GM23248 (cell line): ENCODE measurements at places on chromosomes 16 and 17. TPM values are rescaled to one million over a fixed set of nuclear protein-coding genes. Genes with fewer than 3 reads are reported as not detected.

NPB gene
- 2.4 TPM in 2 replicates for total RNA-seq

- DNase-seq = peak; percentile 95
These were observed 28.3 kb downstream of the TTC19 start for GRCh38 chr17:16027708-16028584.

CLEC16A gene
- 12.9 and 21.4 TPM in 2 replicates for total RNA-seq

MLST8 gene
- 58.6 and 62.9 TPM in 2 replicates for total RNA-seq

GRCh38 chr17:39092692-39093230 lies 58.7 kb downstream of the PLXDC1 start:
- no peak for DNase-seq

DNA sequence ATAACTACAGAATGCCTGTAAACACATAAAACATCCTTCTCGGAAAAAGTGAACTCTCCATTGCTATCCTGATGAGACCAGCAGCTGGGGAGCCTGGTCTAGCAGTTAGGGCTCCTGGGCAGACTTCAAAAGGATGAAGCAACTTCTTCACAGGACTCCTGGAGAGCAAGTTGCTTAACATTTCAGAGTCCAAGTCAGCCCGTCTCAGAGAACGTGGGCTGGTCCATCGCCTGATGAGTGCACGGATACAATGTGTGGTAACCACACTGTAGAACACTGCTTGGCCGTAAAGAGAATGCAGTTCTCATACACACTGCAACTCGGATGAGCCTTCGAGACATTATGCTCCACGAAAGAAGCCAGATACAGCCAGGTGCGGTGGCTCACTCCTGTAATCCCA lies 52.7 kb downstream of the TMEM235 start:
- DNase-seq = peak; percentile 65

- DNase-seq = no peak
These were observed 2.9 kb downstream of the UBB start for GRCh38 chr17:16383772-16384287.

SSH2 gene
- 8.3 and 9.7 TPM in 2 replicates for total RNA-seq

TNFRSF13B gene
- total RNA-seq = not detected in 2 replicates

DNA sequence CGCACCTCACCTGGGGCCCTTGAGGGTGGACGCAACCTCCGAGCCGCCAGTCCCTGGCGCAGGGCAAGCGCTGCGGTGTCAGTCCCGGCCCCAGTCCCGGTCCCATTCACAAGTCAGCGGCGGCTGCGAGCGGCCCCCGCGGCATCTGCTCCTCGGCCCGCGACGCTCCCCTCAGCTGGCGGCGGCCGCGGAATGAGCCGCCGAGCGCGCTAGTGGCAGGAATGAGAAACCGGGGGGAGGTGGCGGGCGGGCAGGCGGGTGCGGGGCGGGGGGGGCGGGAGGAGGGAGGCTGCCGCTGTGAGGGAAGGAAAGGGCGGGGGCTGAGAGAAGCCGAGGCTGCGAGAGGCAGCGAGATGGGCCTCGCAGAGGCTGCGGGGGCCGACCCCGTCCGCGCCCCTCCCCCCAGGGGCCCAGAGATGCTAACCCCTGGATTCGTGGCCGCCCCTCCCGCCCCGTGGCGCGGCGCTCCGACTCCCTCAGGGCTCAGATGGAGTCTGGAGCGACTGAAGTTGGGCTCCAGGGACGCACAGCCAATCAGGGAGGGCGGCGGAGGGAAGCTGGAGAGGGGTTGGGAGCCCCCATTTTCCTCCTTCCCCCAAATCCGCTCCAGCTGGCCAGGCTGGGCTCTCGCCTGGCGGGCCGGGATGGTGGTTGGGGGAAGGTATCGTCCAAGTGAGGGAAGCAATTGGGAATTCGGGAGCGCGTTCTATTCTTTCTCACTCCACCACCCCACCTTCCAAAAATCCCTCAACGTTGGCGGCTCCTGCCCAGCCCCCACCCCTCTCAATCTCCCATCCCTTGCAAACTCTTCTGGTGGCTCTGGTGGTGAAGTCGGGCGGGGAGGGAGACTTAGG lies at the start of gene CDH11:
Gene CDH11 (minus strand): TSS at position 194 of the 854 bp plus-strand sequence. CDS start 117,194 bp downstream, outside the sequence.
- peak; percentile 93 for DNase-seq

ABCC6 gene
- not detected in 2 replicates for total RNA-seq

CCL16 gene
- total RNA-seq = not detected in 2 replicates

DNA sequence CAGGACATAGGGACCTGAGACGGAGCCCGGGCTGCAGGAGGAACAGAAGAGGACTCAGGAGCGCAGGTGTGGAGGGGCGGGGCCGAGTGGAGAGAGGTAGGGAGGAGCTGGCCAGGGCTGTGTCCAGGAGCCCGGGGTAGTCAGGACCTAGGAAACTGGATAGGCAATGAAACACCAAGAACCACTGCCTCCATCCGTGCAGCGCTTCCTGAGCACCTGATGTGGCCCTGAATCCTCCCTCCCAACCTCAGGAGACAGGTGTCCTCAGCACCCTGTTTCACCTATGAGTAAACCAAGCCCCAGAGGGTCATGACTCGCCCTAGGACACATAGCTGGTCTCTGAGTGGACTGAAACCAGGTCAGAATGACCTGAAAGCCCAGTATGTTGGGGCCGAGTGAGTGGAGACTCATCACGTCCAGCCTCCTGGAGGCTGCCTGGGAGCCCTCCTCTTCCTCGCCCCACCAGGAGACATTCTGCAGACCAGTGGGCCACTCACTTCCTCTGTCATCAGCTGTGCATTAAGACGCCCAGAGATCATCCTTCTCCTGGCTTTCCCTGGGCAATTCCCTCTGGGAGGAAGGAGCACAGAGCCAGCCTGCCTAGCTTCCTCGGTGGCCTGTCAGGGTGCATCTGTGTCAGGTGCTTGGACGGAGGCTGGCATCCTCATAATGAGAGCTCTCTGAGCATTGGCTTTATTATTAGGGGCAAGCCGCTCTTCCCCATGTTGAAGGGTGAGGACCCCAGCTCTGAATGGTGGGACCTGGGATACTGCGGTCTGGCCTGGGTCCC lies 72.8 kb downstream of the SCNN1B start:
- no peak for DNase-seq

- no peak for DNase-seq
These were observed 60.2 kb downstream of the CMC2 start for GRCh38 chr16:80946481-80946880.

TBC1D3C gene
- total RNA-seq = not detected in 2 replicates

SLFN5 gene
- total RNA-seq = 57.3 and 72.7 TPM in 2 replicates

OTOA gene
- total RNA-seq = not detected in 2 replicates

- DNase-seq = no peak
These were observed 136.9 kb upstream of the FOXF1 start for GRCh38 chr16:86373276-86373901.

ZPBP2 gene
- not detected in 2 replicates for total RNA-seq

GRCh38 chr17:7704601-7705268 lies at the start of gene EFNB3:
Gene EFNB3, plus strand, starts transcription at chr17:7705202. Its CDS starts 397 bp downstream, at chr17:7705599.
- peak; percentile 54 for DNase-seq

DNA sequence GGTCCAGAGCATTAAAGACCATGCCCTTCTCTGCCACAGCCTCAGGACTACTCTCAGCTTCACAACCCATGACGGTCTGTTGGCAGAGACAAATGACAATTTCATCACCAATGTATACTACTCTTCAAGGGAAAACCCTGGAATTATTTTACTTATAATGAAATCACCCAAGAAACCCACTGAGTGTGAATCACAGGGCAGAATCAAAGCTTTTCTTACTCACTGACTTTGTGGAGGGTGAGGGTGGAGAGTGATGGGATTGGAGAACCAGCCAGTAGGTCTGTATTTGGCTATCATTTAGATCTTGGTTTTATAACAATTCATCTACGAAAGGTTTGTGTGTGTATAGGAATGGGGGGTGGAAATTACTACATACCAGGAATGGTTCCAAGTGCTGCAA lies 442.6 kb downstream of the SHISA9 start:
- DNase-seq = no peak

SGCA gene
- 1.6 TPM in 1 of 2 replicates, not detected in the other for total RNA-seq

DNA sequence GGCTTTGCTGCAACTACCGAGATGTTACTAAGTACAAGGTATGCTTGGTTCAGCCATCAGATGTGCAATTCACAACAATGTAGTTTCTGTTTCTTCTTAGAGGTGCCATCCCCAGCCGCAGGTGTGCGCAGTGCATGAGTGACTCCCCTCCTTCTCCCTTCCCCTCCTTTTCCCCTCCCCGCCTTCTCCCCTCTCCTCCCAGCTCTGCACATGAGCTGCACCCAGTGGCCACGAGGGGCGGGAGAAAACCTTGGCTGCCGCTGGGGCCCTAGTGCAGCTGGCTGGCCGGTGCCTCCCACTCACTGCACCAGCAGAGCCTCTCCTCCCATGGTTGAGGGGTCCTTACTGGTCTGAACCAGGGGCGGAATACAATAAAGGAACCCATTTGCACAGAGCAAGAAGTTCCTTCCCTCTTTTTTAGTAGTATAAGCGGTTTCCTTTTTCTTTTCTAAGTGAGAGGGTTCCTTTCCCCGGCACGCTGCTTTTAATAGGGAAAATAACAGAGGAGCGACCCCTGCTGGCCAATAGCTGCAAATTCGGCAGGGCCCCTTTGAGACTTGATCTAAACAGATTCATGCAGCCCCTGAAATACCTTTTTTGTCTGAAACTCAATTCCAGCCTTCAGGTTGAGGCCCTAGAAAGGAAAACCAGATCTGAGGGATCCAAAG lies 7.8 kb upstream of the CCL15 start:
- peak; percentile 20 for DNase-seq

FLYWCH2 gene
- 60.3 and 112 TPM in 2 replicates for total RNA-seq

GRCh38 chr17:32488604-32489180 lies 1.9 kb downstream of the CDK5R1 start:
- DNase-seq = no peak

DNA sequence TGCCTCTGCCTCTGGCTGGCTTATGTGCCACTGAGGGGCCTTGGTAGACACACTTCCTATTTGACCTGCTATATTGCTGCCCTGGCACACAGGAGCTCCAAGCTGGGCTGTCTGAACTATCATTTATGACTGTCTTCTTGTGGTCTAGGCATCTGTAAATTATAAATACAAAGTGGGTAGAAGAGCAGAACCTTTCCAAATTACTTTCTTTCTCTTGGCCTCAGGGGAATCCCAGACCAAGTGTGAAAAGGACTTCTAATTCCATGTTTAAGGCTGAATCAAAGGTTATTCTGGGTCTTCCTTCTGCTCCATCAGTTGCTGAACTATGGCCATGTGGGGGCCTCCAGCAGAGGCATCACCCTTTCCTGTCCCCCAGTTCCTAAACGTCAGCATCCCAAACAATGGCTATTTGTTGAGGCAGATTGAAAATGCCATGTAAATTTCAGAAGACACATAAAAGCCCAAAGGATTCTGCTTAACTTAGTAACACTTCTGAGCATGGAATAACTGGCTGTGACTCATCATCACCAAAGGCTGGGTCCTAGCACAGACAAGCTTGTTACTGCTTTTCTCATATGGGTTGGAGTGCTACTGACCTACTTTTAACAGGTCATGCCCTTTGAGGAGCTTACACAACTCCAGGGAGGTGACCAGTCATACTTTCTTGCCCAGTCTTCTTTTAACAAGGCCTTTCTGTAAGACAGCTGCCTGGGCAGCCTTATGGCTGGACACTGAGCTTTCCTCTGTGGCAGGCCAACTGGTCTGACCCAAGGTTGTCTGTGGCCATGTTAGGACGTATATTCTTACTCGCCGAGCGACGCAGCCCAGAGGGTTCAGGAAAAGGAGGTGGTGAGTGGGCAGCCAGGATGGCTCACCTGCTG lies 154.8 kb downstream of the VPS53 start:
- peak; percentile 94 for DNase-seq

- DNase-seq = peak; percentile 85
These were observed 1.1 kb upstream of the ZNF263 start for GRCh38 chr16:3282103-3282729.

DNA sequence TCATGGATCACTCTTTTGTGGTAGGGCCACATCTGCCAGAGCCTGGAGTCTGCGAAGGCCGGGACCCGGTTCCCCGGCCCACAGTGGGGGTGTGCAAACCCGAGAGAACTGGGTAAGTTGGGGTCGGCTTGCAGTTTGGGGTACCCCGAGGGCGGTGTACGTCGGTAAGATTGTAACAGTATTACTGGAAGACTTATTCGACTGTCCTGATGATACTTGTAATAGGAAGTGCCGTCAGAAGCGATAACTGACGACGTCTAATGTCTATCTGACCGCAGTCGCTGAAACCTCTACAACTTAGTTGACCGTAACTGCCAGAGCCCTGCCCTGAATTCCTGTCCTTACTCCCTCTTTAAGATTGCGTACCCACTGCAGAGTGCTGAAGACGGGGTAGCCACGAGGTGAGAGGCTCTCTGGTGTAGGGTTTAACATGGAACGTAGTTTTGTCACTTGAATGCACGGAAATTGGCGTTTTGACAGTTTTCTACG lies 24.0 kb downstream of the TRPV2 start:
- peak; percentile 48 for DNase-seq

GRCh38 chr16:70800311-70800710 lies 647 bp downstream of the VAC14 start:
- peak; percentile 38 for DNase-seq

DNA sequence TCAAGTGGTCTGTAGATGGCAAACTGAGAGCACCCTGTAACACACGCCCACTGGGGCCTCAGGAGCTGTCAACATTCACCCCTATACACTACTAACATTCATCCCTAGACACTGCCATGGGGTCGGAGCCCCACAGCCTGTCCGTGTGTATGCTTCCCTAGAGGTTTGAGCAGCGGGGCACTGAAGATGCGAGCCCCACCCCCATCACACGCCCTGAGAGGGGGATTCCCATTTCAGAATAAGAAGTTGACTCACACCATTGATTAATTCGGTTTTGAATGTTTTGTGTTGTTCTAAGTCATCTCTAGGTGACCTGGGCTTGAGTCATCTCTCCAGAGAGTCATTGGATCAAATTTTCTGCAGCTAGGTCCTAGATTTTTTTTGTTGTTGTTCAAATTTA lies 37.3 kb upstream of the MMD start:
- peak; percentile 87 for DNase-seq

DNA sequence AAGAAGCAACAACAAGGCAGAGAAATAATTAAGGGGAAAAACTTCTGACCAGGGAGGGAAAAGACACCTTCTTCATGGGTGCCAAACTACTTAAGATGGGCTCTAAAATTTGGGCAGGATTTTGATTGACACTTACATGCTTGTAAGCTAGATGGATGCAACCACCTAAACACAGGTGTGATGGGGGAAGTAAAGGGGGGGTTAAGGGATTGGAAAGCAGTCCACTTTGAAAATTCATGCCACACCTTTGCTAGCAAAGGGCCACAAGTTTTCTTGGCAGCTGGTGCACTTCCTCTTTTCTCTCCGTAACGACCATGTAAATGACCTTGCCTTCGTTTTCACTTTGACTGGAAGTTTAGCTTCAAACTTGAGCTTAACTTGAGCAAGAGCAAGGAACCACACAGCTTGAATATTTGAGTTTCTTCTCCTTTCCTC lies 14.3 kb upstream of the PRKAR1A start:
- no peak for DNase-seq

GRCh38 chr17:12320286-12320685 lies 299.6 kb downstream of the MAP2K4 start:
- peak; percentile 2 for DNase-seq

ABCA8 gene
- total RNA-seq = 8.0 and 14.4 TPM in 2 replicates

GLP2R gene
- 0.38 TPM in 1 of 2 replicates, not detected in the other for total RNA-seq

DNA sequence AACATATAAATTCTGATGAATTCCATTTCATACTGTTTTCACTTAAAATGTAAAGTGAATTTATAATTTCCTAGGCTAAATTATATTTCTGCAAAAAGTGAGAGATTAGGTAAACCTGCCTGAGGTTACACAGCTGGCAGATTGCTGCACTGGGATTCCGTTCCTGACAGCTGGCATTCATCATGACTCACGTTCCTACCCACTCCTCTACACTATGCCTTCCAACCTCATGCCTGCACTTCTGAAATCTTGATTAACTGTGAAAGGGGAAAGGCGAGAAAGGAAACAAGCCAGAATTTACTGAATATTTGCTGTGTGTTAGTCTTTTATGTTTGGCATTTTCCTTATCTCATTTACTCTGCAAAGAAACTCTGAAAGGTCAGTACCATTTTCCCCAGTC lies 73.3 kb upstream of the MON1B start:
- DNase-seq = no peak

CACNG3 gene
- not detected in 2 replicates for total RNA-seq
